A172 (cell line): ENCODE measurements at places on chromosomes 4 and X. TPM values are rescaled to one million over a fixed set of nuclear protein-coding genes. Genes with fewer than 3 reads are reported as not detected.

The IL1RAPL1 gene
- total RNA-seq, result 14.9 and 15.5 TPM in 2 replicates

DNA sequence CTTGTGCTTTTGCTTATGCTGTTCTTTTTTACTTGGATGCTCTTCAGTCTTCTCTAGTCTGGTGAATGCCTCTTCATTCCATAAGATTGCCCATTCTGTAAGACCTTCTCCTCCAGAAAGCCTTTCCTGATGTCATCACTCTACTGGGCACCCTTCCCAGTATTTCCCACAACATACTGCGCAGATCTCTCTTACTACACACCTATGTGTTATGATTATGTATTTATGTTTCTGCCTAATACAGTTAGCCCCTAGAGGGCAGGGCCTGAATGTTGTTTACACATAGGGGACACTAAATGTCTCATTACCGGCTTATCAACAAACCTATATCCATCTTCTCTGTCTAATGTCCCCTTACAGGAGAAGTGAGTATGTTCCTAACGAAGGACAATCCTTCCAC lies 21.1 kb downstream of the AIFM1 start:
- DNase-seq, result no peak

DNA sequence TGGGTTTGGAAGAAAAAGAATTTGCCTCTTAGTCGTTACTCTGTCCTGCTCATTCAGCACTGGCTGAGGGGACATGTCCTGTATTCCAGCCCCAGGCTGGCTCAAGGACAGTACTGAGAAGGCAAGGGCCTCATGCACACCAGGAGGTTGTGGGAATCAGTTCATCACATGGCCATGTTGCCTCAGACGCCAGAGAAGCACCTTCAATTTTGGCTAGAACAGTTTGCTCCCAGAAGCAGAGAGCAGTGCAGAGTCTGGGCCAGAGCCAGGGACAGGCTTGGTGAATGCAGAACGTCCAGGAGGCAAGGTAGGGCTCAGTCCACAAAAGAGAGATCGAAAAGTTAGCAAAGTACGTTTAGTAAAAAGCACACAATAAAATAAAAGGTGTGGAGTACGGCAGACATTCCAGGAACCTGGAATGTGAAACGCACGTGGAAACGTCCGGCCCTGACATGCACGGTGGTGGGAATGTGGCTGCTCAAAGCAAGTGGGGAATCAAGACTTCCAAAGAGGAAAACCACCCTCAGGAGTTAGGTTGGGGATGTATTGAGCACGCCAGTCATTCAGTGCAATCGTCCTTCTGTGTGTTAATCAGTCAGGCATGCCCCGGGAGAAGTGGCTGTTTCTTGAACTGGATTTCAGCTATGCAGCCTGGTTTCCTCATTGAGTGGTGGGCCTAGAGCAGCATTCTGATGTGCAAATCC lies 1.2 kb upstream of the SLC2A9 start:
- DNase-seq, result no peak

GRCh38 chrX:52277666-52278065 lies 91.2 kb upstream of the XAGE2 start:
- no peak for DNase-seq

The BEX1 gene
- total RNA-seq, result 22.1 and 35.8 TPM in 2 replicates

DNA sequence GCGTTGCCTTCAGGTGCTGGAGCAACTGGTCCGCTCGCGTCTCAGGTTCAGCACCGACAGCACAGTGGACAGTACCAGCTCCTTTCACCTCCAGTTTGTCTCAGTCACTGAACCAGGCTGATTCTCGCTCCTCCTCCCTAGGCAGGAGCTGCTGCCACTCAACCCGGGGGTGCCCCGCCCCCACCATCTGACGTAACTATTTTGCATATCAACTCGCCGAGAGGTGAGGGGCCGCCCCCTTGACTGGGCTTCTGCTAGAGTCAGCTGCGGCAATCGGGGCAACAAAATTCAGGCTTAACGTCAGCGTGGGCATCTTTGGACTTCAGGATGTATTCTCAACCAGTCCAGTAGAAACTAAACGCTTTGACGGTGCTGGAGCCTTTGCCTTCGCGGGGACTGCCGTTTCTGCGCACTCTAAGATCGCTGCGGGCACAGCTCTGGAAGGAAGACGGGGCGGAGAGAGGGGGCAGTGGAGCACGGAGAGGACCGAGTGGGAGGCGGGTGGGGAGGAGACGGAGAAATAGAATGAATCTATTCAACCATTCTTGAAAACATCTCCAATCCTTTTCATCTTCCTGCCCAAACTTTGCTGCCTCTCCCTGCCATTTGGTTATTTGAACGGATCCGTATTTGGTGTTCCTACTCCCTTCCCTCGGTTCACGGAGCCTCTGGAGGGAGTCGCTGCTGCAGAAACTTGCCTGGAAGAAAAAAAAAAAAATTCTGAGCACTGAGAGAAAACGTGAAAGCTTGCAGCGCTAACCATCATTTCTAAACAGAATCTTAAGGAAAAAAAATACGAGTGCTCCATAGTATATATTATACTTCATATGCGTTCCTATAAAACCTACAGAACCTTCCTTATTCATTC lies at the start of gene FSTL5:
Gene FSTL5, minus strand, starts transcription at position 109 of the 868 bp plus-strand sequence. CDS start 52,604 bp downstream, outside the sequence.
- DNase-seq, result peak; percentile 83

The DRP2 gene
- total RNA-seq, result 0.05 and 0.10 TPM in 2 replicates

The CT45A1 gene
- not detected in 2 replicates for total RNA-seq

DNA sequence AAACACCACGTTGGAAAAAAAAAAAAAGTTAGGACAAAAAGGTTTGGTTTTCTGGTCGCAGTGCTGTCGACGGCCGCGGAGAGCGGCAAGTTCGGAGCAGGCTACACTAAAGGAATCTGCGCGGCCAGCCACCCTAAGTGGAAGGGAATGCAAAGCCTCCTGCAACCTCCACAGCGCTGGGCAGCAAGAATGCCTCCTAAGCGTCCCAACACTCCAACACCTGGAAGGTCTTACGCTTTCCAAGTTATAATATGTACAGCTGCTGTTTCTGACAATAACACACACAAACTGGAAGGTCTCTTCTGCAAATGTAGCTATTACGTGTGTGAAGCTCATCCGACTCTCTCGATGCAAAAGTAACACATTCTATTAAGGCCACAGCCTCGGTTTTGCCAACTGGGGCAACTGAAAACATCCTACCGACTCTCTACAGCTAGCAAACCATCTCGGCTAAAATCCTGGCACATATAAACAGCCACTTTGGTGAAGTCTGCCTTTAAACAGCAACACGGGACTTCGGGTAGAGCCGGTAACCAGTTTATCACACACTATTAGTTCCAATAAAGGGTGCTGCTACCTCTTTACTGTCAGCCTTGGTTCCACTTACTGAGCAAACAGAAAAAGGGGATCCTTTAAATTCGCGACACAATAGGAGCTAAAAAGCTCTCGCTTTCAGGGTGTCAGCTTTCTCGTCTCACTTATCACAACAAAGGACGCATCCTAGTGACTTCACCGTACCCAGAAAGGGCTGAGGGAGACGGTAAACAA lies 895 bp downstream of the SMIM14 start:
- DNase-seq, result peak; percentile 47

The XAGE2 gene
- total RNA-seq, result 0.22 TPM in 1 of 2 replicates, not detected in the other

DNA sequence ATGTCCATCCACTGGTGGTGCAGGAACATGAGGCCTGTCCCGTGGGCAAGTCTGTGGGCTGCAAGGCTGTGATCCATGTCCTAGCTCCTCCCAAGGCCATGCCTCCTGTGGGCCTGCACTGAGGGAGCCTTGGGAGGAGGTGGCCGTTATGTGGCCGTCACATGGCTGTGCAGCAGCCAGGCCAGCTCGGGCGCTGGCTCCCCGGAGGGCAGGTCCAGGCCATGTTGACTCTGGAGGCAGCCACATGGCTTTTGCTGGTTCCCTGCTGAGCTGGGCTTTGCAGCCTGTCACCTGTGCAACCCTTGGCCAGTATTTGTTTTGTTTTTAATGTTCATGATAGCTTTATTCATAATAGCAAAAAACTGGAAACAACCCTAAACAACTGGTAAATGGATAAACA lies 13.3 kb downstream of the ADRA2C start:
- no peak for DNase-seq

DNA sequence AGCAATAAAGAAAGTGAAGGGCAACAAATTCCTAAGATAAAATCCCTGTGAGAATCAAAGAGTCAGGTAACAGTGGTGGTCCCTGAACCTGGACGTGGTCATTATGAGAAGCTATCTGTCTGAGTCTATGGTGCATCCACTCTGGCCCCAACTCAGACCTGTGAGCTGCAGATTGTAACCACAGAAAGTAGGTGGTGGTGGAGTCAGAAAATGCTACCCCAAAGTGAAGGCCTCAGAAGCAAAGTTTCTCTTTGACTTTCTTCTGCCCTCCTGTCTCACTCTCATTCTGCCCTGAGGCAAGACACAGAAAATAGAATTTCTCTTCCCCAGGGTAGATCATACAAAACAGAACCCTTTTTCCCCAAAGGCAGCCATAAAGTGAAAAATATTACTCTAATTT lies 84.1 kb upstream of the NEIL3 start:
- no peak for DNase-seq

The POU3F4 gene
- not detected in 2 replicates for total RNA-seq

DNA sequence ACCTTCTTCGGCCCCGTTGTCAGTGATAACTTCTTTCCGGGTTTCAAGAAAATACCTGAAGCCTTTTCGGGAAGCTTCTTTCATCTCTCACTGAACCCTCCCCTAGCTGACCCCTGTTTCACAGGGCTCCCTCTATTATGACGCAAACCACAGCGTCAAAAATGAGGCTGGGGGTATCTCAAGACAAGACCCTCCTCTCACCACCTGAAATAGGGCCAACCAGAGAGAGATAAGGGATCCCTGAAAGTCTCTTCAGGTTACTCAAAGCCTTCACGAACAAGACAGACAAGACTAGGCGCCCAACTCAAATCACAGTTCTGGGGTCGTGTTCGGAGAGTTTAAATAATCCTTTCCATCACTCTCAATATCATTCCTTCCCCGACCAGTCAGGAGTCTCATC lies 1.2 kb downstream of the PHF8 start:
- DNase-seq, result no peak

DNA sequence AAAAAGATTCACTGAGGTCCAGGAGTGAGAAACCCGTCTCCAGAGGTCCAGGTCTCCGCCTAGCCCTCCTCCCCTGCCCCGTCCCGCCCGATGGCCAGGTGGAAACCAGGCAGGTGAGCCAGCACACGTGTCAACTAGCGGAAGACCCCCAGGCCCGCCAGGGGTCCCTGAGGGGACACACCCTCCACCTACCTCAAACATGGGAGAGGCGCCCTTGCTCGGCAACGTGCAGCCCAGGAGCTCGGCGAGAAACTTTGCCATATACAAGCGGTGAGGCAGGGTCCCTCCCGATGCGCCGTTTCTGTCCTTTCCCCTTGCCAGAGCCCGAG lies 330.0 kb downstream of the HNRNPD start:
- no peak for DNase-seq

The RASGEF1B gene
- total RNA-seq, result not detected in 2 replicates

DNA sequence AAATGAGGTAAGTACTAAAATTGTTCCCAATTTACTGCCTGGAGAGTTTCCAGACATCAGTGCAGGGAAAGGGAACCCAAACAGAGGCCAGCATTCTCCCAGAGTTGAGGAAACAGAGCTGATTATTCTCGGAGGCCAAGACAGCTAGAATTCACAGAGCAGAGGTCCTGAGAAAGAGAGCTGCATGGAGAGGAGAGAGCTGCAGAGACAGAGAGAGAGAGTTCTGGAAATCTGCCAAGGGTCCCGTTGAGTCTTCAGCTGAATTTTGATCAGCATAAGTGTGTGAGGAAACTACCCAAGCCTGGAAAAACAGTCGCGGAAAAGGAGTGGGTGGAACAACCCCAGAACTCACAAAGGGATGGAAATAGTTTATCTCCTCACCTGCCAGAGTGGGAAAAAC lies 43.8 kb upstream of the GPR173 start:
- DNase-seq, result no peak

The PLS3 gene
- total RNA-seq, result 72.6 and 80.5 TPM in 2 replicates

GRCh38 chrX:69556060-69557011 lies 52.2 kb downstream of the NALF2 start:
- peak; percentile 25 for DNase-seq

DNA sequence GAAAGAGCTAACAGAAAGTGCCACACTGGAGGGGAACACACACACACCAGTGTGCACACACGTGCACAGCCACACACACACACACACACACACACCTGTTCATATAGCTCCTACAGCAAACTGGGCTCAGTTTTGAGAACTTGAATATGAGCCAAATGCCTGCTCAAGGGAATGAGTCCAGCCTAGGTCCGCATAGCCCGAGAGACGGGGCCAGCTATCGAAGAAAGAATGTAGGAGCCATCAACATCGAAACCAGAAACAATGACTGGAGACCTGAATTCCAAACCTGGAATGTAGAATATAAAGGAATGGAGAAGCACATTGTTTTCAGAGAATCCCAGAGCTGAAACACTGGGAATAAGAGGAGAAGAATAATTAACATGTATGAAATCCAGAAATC lies 37.6 kb upstream of the ERVMER34-1 start:
- DNase-seq, result no peak

DNA sequence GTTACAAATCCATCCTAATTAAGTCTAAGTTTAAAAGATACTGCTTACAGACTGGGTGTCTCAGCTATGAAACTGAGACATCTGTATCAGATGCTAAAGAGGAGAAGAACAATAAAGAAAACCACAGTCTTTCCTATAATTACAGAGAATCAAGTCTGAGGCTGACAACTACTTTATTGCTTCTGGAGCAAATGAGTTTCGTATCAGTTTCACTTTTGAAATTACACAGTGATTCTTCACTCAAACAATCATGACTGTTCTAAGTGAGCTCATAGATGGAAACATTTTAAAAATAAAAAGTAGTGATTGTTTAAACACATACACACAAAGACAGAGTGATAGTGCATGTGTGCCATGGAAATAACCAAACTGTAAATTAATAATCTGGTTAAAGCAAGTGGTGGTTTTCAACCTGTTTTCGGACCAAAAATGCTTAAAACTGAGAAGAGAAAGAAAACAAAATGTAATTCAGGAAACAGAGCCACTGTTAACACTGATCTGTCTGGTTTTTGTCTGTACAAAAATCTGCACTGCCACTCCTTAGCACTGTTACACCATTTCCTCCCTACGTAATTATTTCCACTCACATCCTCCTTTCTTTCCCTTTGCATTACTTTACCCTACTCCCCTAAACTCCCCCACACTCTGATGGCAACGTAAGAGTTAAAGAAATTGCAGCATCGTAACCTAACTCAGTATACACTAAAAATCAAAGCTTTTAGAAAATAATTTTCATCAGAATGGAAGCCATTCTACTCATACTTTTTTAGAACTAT lies 12.5 kb downstream of the RFC1 start:
- peak; percentile 53 for DNase-seq

GRCh38 chr4:80180743-80181142 lies 16.6 kb upstream of the PRDM8 start:
- DNase-seq, result peak; percentile 5

- DNase-seq, result peak; percentile 35
Observed at GRCh38 chr4:43456383-43456782, 563.9 kb downstream of the GRXCR1 start.
